ENCODE measurements at places on chromosomes 2 and 18.

DNA sequence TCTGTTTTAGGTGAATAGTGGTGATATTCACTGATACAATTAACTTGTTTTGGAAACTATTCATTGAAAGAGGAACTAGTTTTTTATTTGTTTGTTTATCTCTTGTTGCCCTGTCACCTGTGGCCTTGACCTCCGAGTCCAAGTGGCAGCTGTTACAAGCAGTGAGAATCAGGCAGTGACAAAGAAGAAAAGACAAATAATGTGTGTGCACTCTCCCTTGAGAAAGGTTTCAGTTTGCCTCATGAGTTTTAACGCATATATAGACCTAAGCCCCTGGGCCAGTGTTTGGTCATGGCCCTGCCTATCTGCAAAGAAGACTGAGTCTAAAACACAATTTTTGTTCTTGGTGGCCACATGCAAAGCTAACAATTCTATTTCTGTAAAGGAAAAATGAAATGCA is 15.3 kb downstream of the KYNU start:
- DNase-seq: no peak

GRCh38 chr2:239818086-239818485 is 207.1 kb downstream of the NDUFA10 start:
- no peak for DNase-seq

DNA sequence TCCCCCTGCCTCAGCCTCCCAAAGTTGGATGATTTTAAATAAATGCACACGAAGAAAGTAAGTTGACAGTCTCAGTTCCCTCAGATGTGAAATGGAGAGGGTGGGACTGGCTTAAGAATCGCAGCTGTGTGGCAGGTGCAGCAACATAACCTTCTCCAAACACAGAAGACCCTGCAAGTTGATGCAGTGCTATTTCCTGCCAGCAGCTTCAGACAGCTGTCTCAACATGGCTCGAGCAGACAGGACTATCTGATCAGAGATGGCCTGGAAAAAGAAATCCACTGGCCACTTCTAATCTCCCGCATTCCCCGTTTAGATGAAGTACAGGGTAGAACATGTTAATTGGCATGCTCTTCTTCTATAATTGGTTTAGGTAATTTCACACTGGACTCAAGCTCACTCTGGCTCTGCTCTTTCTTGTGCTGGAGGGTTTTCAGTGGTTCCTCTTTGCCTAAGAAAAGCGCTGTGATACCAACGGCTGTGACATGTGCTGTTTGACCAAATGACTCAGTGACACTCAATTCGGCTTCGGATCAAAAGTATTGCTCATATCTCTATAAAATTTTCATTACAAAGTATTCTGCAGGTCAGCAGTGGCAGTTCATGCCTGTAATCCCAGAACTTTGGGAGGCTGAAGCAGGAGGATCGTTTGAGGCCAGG is 40.2 kb downstream of the MYOM1 start:
- no peak for DNase-seq

DNA sequence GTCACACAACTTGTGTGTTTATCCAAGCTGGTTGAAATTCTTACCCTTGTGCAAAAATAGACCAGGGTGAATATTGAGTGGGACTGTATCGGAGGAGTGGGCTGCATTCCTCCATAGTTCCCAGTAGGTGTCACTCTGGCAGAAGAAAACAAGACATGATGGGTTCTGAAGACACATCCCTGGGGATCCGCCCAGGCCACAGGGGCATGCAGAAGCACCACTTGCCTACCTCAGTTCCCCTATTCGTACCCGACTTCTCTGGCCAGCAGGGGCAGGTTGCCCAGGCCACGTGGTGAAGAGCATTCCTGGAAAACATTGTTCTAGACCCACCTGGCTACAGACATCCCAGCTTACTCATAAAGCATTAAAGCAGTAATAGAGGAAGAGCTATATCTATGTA is 168.2 kb downstream of the FAM210A start:
- DNase-seq: peak; percentile 44

DNA sequence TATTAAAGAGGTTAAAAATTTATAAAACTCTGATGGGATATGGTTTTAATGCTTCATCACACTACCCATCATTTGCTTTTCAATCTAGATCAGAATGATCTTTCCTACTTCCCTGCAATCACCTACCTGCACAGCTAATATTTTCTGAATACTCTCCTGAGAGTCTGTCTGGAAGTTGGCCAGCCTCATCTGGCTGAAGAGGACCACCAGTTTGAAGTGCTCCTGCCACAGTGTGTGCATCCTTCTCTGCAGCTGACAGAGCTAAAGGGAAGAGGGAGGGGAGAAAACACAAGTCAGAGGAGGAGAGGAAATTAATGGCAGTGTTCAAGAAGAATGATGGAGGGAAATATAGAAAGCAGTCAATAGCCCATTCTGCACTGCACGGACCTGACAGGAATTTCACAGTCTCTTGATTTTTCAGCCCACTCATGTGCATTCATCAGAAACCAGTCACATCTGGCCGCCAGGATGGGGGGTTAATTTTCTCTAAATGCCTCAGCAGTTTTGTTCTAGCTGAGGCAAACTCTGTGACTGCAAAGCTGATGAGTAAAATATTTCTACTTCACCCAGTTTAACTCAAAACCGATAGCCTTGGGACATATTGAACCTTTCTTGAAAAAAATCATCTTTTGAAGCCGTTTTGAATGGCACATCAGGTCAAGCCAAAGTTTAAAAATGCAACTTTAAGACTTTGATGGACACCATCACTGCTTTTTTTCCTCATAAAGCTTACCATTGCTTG is 201.8 kb upstream of the KLHL14 start:
- DNase-seq: no peak

- no peak for DNase-seq
Observed at GRCh38 chr2:20532634-20533437, 86.0 kb downstream of the RHOB start.

GRCh38 chr18:10139783-10140410 is 226.1 kb downstream of the VAPA start:
- DNase-seq: no peak

DNA sequence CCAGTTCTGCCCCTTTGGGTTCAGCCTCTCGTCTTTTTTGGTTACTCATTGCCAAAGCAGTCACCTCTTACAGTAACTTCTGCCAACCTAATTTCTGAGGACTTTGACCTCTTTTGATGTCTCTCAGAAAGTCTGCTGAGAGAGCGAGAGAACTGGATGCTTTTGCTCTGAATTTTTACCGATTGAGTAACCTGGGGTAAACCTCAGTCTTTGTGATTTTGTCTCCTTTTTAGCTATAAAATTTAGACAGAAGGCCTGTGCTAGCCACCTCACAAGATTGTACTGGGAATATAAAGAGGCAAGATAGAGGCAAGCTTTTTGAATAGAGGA is 34.8 kb upstream of the IL1R1 start:
- no peak for DNase-seq

- no peak for DNase-seq
Observed at GRCh38 chr2:7028846-7029245, 111.6 kb downstream of the RNF144A start.

- DNase-seq: no peak
Observed at GRCh38 chr2:30375915-30376314, 71.1 kb upstream of the LCLAT1 start.

DNA sequence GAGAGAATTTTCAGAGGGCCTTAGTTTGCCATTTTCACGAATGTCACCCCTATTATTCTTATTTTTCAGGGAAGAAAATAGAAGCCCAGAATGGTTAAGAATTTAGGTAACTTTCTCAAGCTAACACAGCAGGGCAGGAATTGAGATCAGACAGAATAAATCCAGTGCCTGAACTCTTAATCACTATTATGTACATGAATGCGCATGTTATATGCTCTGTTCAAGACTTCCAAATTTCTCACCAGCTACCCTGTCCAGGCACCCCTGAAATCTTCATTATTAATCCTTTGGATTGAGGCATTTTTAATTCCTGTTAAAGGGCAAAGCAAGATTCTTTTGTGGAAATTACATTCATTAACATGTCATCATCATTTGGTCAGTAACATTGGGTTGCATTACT is 218.4 kb downstream of the ACTR3 start:
- no peak for DNase-seq

DNA sequence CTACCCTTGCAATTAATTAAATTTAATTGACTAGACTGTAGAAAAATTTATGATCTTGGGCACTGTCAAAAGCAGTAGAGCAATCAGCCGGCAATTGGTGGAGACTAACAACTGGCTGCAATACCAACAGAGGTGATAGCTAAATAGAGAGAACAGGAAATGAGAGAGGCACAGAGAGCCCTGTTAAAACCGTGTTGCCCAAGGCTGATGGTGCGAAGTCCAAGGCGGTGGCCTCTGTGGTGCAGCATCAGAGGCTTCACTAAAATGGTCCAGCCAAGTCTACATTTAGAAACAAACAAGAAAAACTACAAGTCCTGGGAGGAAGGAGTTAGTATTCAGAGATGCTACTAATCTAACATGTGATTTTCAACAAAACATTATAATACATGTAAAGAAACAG is 115.6 kb downstream of the NETO1 start:
- no peak for DNase-seq

- peak; percentile 74 for DNase-seq
Observed at GRCh38 chr2:239293775-239294430, 106.9 kb downstream of the HDAC4 start.

- no peak for DNase-seq
Observed at GRCh38 chr2:84778911-84779690, 101.8 kb downstream of the TRABD2A start.

- DNase-seq: no peak
Observed at GRCh38 chr2:231960810-231961348, 634 bp upstream of the DIS3L2 start.

- no peak for DNase-seq
Observed at GRCh38 chr18:34117319-34117718, 107.4 kb downstream of the NOL4 start.

DNA sequence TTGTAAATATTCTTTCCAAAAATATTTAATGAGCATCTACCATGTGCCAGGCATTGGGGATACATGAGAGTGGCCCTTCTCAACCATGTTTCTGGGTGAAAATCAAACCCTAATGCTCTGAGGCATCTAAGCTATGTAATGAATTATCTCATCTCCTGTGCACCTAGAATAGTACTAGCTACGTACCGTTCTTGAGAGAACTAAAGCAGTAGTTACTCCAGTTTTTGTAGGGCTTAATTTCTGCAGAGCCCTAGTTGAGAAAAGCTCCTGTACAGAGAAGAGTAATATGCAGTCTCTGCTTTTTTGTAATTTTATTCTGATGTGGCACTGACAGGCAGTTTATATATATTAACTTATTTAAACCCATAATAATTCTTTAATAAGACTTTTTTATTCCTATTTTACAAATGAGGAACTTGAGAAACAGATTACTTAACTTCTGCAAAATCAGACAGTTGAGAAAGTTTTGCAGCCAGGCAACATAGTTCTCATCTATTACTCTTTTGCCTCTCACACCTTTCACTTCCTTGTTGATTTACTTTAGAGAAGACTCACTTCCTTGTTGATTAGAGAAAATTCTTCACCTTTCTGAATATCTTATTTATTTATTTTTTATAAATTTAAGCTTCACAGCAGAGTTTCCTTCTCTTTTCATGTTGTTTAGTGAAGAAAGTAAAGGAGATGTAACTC is 3.1 kb downstream of the SPOPL start:
- DNase-seq: no peak

DNA sequence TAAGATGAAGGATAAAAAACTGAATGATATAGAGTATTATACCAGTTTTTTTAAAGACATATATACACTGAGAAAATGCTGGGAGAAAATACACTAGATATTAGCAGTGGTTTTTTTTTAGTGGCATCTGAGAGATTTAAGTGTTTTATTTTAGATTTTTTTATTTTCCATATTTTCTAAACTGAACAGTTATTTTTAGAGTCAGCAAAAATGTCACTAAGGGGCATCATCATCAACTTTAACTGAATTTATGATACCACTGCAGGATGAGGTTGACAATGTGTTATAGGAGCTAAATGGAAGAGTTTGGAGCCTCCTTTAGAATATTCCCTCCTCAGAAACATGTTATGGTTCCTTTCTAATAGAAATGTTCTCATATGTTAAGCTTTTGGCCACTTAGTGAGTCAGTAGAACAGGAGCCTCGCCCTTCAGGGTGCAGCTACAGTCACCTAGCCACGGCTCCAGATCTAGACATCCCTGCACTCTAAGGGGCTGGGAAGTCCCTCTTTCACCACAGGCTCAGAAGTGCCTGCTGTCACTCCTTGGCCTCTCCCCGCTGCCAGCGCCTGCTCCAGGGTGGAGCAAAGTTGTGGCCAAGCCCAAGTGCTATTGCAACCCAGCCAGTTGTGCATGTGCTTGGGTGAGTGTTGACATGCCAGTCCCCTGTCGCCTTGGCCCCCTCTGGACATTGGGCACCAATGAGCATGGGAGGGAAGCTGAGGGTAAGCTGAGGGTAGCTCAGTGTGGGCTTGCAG is 210.7 kb upstream of the RASGRP3 start:
- DNase-seq: no peak

DNA sequence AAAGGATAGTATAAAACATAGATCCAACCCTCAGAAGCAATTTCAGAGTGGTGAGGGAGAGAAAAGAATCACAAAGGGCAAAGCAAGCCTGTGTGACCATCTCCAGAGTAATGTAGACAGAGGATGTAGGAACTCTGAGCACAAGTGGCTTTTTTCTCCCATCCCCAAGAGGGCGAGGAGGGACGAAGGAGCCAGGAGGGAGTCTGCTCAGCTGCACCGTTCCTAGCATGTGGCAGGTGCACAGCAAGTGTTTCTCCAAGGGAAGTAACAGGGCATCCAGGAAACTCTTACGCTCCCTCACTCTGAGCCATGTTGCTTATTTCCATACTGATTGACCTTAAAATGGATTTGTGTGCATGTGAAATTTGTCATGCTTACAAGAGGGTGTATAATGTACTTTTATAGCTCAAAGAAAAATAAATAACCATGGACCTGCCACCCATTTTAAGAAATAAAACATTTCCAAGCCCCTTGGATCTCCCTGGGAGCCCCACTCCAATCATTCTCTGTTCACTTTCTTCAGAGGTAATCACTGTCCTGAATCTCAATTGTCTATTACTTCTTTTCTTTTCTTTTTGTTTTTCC is 37.8 kb upstream of the SEC11C start:
- no peak for DNase-seq

DNA sequence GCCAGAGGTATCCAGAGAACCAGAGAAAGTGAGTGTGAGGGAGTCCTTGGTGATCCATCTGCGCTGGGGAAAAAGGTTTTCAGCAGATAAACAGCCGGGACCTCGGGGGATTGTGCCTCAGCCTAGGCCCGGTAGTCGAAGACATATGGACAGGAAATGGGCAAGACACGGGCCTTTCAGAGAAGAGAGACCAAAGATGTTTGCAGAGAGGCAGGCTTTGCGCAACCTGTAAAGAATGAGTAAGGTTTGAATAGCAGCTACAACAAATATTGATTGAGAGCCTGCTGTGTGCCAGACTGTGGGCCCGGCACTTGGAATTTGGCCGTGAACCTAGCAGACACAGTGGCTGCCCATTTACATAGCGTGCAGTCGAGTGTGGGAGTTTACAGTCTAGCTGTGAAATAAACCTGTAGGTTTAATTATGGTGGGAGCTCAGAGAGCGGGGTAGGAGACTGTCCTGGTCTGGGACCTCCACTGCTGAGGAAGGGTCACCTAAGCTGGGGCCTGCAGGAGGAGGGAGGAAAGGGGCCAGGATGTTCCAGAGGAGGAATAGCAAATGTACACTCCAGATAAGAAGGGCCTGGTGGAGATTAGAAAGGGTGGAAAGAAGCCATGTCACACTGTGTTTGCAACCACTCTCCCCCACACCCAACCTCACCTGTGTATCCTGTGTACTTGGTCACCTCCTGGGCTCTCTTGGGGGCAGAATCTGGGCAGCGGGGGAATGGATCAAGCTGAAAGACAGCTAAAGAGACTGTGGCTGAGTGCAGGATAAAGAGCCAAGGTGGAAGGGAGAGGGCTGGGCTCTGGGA is 3.0 kb downstream of the SH2D6 start:
- DNase-seq: no peak

- no peak for DNase-seq
Observed at GRCh38 chr2:181054843-181055242, 74.4 kb downstream of the UBE2E3 start.

GRCh38 chr2:45938649-45939511 is 287.4 kb downstream of the PRKCE start:
- no peak for DNase-seq

Data from stimulated activated CD4-positive, alpha-beta T cell treated with anti-CD3 and anti-CD28 coated beads, Interleukin-4, amount 100 ng/mL, for 24 hours (primary cell).